ENCODE measurements at places on chromosomes 12 and 14. TPM values are rescaled to one million over a fixed set of nuclear protein-coding genes. Genes with fewer than 3 reads are reported as not detected.

Gene LALBA
- total RNA-seq: not detected

Gene GLIPR1
- 83.2 TPM for total RNA-seq

Gene COX8C
- not detected for total RNA-seq

Gene RND1
- total RNA-seq: 0.29 TPM

Gene TTC9
- 0.29 TPM for total RNA-seq

Gene LMBR1L
- total RNA-seq: 60.4 TPM

Gene AQP2
- total RNA-seq: not detected

Gene RASAL1
- total RNA-seq: not detected

Gene CLEC6A
- not detected for total RNA-seq

Gene SLC6A15
- under 0.01 TPM for total RNA-seq

Gene PLEK2
- total RNA-seq: 1.2 TPM

Gene SYNDIG1L
- not detected for total RNA-seq

Gene LBHD2
- not detected for total RNA-seq

Gene P2RX2
- total RNA-seq: not detected
